ENCODE measurements at places on chromosomes 2 and 18. TPM values are rescaled to one million over a fixed set of nuclear protein-coding genes. Genes with fewer than 3 reads are reported as not detected.

DNA sequence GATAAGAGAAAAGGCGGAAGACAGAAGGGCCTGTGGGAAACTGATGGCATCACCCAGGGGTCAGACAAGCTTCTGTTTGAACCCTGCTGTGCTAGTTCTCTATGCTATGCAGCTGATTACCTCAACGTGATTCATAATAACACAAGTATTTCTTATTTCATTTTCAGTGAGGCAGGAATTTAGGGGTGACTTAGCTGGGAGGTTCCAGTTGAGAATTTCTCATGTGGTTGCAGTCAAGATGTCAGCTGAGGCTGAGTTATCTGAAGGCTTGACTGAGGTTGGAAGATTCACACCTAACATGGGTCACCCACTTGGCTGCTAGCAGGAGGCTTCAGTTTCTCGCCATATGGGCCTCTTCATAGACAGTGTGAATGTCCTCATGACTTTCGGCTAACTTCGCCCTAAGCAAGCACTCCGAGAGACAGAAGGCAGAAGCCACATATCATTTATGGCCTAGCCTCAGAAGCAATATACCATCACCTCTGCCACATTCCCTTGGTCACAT, 34.0 kb upstream of the TMEM131 start:
- no peak overlapping the region for H3K27ac ChIP-seq
- no peaks in the 10 kb centered on the region for H3K4me1 ChIP-seq
- peak; percentile 24 for DNase-seq
- peaks cover 12% of the 10 kb centered on the region for H3K27me3 ChIP-seq
- H3K4me3 ChIP-seq = no peak overlapping the region
- no peaks in the 10 kb centered on the region for H3K36me3 ChIP-seq

GRCh38 chr2:62660582-62661262, 44.8 kb upstream of the EHBP1 start:
- H3K36me3 ChIP-seq = no peaks in the 10 kb centered on the region
- H3K27me3 ChIP-seq = no peaks in the 10 kb centered on the region
- H3K27ac ChIP-seq = peak overlapping the region; percentile 72
- H3K4me3 ChIP-seq = peak overlapping the region; percentile 5
- DNase-seq = peak; percentile 88

DNA sequence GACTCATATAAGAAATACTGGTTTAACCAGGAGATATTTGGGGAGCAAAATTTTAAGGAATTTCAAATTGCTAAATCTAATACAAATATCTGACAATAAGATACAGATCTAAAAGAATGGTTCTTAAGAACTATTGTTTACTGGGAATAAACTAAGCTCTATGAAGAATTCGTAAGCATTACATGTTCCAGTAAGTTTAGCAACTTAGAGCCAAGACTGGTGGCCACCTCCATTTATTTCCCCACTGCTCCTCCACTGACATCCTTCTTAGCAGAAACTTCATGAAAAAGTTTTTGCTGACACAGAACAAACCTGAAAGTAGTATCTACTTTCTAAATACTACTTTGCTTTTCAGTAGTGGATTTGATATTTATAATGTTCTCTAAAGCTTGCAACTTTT, 83.0 kb downstream of the ACSL3 start:
- no peaks in the 10 kb centered on the region for H3K27me3 ChIP-seq
- DNase-seq = peak; percentile 50
- peak overlapping the region; percentile 50 for H3K27ac ChIP-seq
- peak overlapping the region; percentile 49 for H3K4me3 ChIP-seq

GRCh38 chr2:61425605-61426155, 45.2 kb downstream of the USP34 start:
- H3K27ac ChIP-seq = no peak overlapping the region
- H3K27me3 ChIP-seq = no peaks in the 10 kb centered on the region
- H3K4me3 ChIP-seq = no peak overlapping the region

DNA sequence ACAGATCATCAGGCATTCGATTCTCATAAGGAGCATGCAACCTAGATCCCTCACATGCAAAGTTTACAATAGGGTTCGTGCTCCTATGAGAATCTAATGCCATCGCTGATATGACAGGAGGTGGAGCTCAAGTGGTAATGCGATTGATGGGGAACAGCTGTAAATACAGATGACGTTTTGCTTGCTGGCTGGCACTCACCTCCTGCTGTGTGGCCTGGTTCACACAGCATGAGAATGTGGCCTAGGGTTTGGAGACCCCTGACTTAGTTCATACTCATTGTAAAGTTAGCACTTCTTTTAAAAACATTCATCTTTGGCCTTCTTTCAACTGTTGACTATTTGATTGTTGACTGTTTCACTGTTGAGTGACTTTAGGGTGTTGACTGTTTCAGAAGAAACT, 8.7 kb upstream of the CHMP1B start:
- H3K4me3 ChIP-seq = no peak overlapping the region
- no peaks in the 10 kb centered on the region for H3K4me1 ChIP-seq
- no peak for DNase-seq
- no peaks in the 10 kb centered on the region for H3K27me3 ChIP-seq
- no peaks in the 10 kb centered on the region for H3K36me3 ChIP-seq

Gene ALMS1
- polyA plus RNA-seq = 3.4 TPM

- DNase-seq = no peak
- H3K4me3 ChIP-seq = no peak overlapping the region
- no peaks in the 10 kb centered on the region for H3K27me3 ChIP-seq
Observed at GRCh38 chr2:216004697-216005283, 8.6 kb downstream of the MREG start.

GRCh38 chr18:55775972-55776371, 188.0 kb upstream of the TCF4 start:
- no peak for DNase-seq
- H3K4me3 ChIP-seq = no peak overlapping the region
- no peaks in the 10 kb centered on the region for H3K27me3 ChIP-seq
- H3K4me1 ChIP-seq = no peaks in the 10 kb centered on the region
- no peak overlapping the region for H3K27ac ChIP-seq
- no peaks in the 10 kb centered on the region for H3K36me3 ChIP-seq

DNA sequence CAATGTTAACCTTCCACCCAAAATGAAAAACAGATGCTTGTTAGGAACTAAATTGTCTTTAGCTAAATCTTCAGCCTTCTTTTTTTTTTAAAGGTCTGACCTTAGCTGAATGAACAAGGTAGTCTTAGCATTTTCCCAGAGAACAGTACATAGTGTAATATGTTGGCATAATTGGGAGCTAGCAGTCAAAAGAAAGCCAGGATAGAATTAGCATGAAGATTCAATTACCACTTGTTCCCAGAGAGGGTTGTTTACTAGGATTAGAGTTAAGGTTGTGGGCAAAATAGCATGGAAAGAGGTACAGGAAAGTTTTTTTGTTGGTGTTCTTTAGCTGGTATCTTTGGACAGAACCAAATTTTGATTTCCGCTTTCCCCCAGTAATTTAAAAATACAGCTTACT, 6.9 kb downstream of the CDH20 start:
- H3K27me3 ChIP-seq = no peaks in the 10 kb centered on the region
- H3K4me3 ChIP-seq = no peak overlapping the region
- no peaks in the 10 kb centered on the region for H3K36me3 ChIP-seq
- no peak for DNase-seq

DNA sequence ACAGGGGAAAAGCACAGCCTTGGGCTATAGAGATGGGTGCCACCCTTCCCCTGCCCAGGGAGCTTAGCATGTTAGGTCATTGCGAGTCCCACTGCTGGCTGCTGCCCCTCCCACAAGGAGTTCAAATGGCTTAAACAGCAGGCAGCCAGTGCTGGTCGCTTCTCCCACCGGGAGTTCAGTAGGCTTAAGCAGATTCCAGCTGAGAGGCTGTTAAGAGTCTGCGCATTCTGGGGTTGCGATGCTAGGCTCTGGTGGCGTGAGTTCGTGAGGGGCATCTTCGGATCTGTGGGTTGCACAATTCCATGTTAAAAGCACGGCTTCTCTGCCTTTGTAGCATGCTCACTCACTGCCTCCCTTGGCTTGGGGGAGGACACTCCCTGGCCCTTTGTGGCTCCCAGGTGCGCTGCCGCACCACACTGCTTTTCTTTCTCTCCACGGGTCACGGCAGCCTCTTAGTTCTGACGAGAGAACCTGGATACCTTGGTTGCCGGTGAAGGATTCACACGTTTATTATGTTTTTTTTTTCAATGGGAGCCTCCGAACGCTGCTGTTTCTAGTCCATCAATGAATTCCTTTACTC, 93.2 kb downstream of the UNC80 start:
- no peaks in the 10 kb centered on the region for H3K36me3 ChIP-seq
- no peak overlapping the region for H3K27ac ChIP-seq
- H3K4me3 ChIP-seq = no peak overlapping the region
- DNase-seq = no peak
- H3K4me1 ChIP-seq = no peaks in the 10 kb centered on the region

Gene MAP2
- 1.1 TPM for polyA plus RNA-seq

Gene SCYGR8
- not detected for polyA plus RNA-seq

Gene ZNF804A
- 0.70 TPM for polyA plus RNA-seq

DNA sequence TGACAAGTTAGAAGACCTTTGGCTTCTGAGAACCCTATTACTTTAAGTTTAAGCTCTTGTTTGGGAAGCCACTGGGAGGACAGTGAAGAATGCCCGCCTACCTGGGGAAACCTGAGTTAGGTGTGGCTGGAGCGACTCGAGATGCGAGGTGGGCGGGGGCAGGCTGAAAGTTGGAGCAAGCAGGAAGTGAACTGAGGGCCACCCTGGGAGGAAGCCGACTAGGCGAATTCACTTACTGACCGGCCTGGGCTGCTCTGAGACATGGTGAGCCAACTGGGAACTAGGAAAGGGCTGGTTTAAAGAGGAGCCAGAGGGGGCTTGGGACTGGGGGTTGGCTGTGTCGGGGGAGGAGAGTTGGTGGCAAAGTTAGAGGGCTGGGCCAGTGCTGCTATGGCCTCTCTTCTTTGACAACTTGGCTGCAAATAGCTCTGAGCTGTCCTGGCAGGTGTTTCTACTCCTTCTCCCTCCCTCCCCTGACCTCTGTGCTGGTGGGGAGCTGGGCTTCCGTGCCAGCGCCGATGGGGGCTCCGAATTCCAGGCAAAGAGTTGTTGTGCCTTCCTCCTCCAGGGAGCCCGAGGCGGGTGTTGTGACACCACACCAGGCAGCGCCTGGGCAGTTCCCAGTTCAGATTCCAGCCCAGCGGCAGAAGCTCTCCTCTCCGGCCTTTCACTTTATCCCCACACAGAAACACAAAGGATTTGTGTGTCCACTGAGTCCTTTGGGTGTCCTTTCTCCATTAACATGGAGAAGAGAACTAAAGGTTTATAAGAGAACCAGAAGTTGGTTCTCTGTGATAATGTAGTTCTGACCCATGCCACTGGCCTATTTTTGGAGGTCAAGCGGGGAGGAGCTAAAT, at the start of gene VAMP8:
VAMP8 (plus strand) TSS at position 201 of the 857 bp plus-strand sequence; CDS start at position 262, 61 bp downstream.
- H3K27me3 ChIP-seq = no peaks in the 10 kb centered on the region
- no peaks in the 10 kb centered on the region for H3K4me1 ChIP-seq
- H3K4me3 ChIP-seq = no peak within 1 kb of the TSS
- DNase-seq = no peak
- no peak within 1 kb of the TSS for H3K27ac ChIP-seq

Gene GPC1
- polyA plus RNA-seq = 66.4 TPM

Data from GM23248 (cell line).